ENCODE measurements at places on chromosomes 12 and 14. TPM values are rescaled to one million over a fixed set of nuclear protein-coding genes. Genes with fewer than 3 reads are reported as not detected.

CAPZA3 gene
- 1.6 TPM for total RNA-seq

CLEC14A gene
- total RNA-seq = 18.9 TPM

MUCL1 gene
- 1,530 TPM for total RNA-seq

LRR1 gene
- 8.9 TPM for total RNA-seq

NFE2 gene
- 8.6 TPM for total RNA-seq

PAX9 gene
- 0.62 TPM for total RNA-seq

GUCY2C gene
- total RNA-seq = not detected

DHRS2 gene
- total RNA-seq = 2.2 TPM

NRL gene
- total RNA-seq = 2.3 TPM

JAG2 gene
- total RNA-seq = 47.4 TPM

KSR2 gene
- not detected for total RNA-seq

CARMIL3 gene
- 5.9 TPM for total RNA-seq

ANO2 gene
- 2.8 TPM for total RNA-seq

TMPRSS12 gene
- total RNA-seq = 0.34 TPM

NPAS3 gene
- 0.29 TPM for total RNA-seq

KLHL33 gene
- total RNA-seq = not detected

FGD4 gene
- 42.6 TPM for total RNA-seq

EML5 gene
- 0.68 TPM for total RNA-seq

OTOGL gene
- 0.97 TPM for total RNA-seq

KRT71 gene
- 85.9 TPM for total RNA-seq

SIX6 gene
- total RNA-seq = not detected

TRPV4 gene
- 11.9 TPM for total RNA-seq

RASSF8 gene
- 6.5 TPM for total RNA-seq

CLEC4A gene
- total RNA-seq = 1.4 TPM

CYP46A1 gene
- total RNA-seq = not detected

LAG3 gene
- not detected for total RNA-seq

SARNP gene
- total RNA-seq = 32.0 TPM

NYNRIN gene
- 25.3 TPM for total RNA-seq

VRTN gene
- 0.21 TPM for total RNA-seq

PDZRN4 gene
- total RNA-seq = 0.42 TPM

Measured in suprapubic skin (tissue), 4 donors.